Activated CD4-positive, alpha-beta T cell treated with anti-CD3 and anti-CD28 coated beads, Interleukin-2, amount 50 U/mL, for 24 hours (primary cell): ENCODE measurements at places on chromosomes 7 and 10.
A peak's percentile ranks its signal among the peaks of the same experiment; 100 is the strongest.

- no peak for DNase-seq
Observed at GRCh38 chr10:2897619-2898508, 169.5 kb upstream of the PFKP start.

GRCh38 chr7:115271332-115272235, 349.7 kb downstream of the MDFIC start:
- DNase-seq = no peak

DNA sequence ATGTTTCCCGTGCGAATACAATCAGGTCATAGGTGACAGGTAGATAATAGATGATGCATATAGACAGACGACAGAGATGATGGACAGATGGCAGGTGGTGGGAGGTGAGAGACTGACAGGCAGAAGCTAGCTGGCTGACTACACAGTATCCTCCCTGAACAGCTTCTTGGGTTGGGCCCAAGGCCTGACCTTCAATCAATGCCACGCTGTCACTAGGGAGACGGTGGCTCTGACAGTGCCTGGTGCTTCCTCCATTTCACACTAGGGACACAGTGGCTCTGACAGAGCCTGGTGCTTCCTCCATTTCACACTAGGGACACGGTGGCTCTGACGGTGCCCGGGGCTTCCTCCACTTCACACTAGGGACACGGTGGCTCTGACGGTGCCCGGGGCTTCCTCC, 200.1 kb downstream of the DIP2C start:
- DNase-seq = no peak

GRCh38 chr7:50584793-50585408, 19.7 kb upstream of the DDC start:
- no peak for DNase-seq

GRCh38 chr7:128124786-128125185, 93.5 kb upstream of the LRRC4 start:
- DNase-seq = no peak

DNA sequence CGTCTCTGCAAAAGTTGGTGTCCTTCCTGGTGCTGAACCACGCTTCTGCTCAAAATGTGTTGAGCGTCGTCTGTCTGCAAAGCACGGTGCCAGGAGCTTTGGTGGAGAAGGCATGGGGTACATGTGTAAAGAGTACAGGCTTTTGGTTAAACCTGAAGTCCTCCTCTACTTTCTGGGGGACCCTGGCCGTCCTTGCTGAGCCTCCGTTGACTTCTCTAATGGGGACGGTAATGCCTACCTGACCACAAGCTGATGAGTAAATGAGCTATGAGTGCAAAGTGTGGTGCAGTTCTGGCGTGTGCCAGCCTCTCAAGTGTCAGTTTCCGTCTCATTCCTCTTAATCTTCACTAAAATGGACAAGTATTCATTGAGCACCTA, 527 bp upstream of the HERPUD2 start:
- DNase-seq = no peak

DNA sequence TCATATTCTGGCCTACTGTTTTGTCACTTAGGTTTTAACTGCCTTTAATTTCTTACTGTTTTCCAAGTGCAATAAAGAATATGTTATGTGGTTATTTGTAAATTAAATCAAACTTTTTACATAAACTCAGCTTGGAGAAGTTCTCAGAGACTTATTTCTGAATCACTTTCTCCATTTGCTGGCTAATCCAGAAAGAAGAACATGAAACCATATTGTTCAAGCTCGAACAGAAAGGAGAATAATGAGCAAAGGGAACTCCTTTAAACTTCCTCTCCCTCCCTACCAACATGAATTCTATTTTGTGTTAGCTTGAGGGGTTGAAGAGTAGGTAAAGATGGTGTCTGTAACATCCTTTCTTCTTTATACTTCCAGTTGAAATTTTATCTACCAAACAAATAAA, 52.3 kb downstream of the SHTN1 start:
- DNase-seq = no peak

DNA sequence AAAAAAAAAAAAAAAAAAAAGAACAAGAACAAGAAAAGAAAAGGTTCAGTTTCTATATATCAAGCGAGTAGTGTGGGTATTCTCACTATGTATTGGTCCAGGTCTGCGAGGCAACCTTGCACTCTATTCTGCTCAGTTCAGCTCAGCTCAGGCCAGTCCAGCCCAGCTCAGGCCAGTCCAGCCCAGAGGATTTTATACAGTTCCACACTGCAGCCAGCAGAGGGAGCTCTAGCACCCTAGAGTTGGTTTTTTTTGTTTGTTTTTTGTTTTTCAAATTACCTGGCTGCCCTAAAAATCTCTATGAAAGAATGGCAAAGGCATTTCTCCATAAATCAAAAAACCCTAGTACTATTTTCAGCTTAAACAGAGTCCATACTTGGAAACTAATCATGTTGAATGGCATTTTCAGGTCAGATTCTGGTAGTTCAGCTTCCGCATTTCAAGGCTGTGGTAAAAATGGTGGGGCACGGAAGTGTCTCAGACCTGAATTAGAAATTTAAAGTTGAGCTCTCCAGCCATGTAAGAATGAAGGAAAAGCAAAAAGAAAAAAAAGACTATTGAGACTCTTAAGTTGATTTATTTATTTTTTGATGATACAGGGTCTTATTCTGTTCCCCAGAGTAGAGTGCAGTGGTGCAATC, 55.2 kb upstream of the GSDME start:
- DNase-seq = peak; percentile 26

GRCh38 chr10:113000876-113001598, 51.0 kb downstream of the TCF7L2 start:
- no peak for DNase-seq

DNA sequence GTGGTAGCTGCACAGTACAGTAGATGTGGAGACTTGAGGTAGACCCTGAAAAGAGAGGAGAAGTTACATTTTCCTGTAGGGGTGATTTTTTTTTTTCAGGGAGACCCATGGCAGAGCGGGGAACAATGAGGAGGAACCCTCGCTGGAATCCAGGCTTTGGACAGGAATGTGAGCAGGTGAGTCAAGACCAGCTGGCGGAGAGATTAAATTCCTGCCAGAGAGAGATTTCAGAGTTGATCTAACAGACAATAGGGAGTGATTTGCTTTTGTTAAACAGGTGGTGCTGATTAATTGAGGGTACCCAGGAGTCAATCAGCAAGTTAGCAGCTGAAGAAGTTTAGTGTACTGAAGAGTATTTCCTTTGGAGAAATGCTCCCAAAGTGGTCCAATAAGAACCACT, 41.6 kb upstream of the MINDY3 start:
- DNase-seq = no peak

DNA sequence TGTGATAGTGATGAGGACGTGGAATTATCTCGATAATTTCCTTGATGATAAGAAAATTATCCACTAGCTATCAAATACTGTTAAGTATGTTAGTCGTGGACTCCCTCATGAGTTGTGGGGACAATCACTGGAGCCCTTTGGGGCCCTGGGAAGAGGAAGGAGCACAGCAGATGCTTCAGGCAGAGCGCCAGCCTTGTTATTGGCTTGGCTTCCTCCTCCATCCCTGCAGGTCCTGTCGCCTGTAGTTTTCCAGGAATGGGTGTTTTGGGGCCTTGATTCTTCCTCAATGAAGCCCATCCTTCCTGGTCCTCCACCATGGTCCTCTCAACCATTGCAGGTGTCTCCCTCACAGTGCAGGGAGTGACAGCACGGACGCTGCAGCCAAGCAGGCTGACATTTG, 32.5 kb upstream of the ZNF32 start:
- no peak for DNase-seq

DNA sequence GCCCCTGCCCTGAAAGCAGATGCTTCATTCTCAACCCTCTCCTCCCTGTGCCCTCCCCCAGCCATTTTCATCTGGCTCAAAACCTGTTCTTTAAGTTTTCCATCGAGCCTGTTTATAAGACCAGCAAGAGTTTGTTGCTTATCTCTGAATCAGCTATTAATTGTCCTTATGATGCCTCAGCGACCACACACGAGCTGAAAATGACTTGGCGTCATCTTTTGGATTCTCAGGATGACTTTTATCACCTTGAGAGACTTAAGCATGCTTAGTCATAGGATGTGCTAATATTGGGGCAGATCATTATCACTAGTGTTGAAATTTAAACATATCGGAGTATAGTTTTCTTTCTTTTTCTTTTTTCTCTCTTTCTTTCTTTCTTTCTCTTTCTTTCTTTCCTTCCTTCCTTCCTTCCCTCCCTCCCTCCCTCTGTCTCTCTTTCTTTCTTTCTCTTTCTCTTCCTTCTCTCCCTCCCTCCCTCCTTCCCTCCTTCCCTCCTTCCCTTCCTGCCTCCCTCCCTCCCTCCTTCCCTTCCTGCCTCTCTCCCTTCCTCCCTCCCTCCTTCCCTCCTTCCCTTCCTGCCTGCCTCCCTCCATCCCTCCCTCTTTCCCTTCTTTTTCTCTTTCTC, 184.5 kb downstream of the PHTF2 start:
- DNase-seq = no peak

- no peak for DNase-seq
Observed at GRCh38 chr7:37482505-37482904, 33.8 kb upstream of the ELMO1 start.

GRCh38 chr7:8908889-8909288, 475.5 kb downstream of the NXPH1 start:
- DNase-seq = no peak

- DNase-seq = no peak
Observed at GRCh38 chr7:38311329-38311937, 38.0 kb upstream of the TARP start.

GRCh38 chr7:37825038-37825437, 23.4 kb upstream of the NME8 start:
- no peak for DNase-seq

DNA sequence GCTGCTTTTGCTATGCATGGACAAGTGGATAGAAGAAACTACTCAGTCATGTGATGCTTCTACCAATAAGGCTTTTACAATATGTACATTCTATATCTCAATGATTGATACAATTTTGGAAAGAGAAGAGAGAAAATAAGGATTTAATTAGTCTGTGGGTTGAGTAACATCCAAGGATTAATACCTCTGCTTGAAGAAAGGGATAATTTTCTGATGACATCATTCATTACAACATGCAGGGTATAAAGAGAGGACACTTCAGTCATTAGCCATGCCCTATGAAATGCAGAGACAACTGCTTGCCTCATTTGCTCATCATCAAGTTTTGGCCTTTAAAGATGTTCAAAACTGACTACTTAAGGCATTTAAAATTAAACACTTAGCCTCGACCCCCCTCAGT, 237.3 kb downstream of the AHR start:
- no peak for DNase-seq

DNA sequence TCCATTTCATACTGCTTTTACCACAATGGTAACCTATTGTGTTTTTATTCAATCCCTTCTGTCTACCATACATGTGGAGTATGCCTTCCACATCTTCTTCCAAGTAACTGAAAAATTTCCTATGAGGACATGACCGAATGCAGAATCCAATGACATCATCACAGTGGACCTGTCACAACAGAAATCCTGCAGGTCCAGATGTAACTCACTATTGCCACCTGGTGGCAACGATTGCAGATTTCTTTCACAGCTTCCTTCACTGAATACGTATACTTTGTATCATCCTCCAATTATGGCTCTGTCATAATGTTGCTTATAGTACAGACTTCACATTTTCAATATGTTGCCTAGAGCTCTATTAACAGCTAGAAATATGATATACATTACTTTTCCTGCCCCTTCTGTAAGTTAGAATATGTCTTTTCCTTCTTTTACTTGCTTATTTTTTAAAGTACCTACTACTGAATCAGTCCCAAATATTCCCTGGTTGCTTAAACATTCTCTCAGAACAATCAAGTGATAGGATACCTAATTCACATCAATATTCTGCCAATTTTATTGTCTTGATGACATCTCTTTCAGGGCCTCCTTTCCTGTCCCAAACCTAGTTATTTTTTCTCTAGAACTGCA, 45.4 kb downstream of the SLC13A1 start:
- DNase-seq = no peak

GRCh38 chr7:140079121-140079536, 16.4 kb upstream of the PARP12 start:
- DNase-seq = no peak

DNA sequence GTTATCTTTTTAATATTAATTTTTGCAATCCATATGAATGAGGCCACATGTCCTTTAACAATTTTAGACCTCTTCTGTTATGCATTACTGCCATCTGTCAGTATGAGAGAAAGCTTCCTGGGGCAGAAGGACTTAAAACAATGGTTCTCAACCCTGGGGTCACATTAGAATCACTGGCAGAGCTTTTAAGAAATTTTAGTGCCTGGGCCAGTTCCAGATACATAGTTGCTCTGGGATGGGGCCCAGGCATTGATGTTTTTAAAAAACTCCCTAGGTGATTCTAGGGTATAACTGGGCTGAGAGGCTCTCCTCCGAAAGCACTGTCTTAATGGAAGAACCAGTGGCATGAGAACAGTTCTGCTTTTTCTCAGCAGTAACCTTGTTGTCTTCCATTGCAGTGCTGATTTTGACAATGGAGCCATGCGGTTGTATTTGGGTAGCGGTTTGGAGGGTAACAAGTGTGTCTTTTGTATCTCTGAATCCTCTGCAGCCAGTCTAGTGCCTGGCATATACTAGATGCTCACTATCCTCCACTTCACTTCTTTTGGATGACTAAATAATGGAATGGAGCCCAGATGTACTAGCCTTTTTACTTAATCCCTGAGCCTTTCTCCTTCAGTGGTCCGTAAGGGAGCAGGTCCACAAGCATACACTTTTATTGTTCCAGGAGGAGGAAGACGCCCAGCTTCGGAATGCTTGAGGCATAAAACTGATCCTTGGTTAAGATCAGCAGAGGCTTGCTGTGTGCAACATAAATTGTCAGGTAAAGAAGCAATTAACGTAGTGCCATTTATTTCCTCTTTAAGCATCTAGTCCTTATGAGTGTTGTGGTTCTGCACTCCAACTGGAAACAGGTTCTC, 227.1 kb downstream of the AUTS2 start:
- DNase-seq = no peak

- no peak for DNase-seq
Observed at GRCh38 chr7:39357648-39358047, 208.6 kb upstream of the YAE1 start.

DNA sequence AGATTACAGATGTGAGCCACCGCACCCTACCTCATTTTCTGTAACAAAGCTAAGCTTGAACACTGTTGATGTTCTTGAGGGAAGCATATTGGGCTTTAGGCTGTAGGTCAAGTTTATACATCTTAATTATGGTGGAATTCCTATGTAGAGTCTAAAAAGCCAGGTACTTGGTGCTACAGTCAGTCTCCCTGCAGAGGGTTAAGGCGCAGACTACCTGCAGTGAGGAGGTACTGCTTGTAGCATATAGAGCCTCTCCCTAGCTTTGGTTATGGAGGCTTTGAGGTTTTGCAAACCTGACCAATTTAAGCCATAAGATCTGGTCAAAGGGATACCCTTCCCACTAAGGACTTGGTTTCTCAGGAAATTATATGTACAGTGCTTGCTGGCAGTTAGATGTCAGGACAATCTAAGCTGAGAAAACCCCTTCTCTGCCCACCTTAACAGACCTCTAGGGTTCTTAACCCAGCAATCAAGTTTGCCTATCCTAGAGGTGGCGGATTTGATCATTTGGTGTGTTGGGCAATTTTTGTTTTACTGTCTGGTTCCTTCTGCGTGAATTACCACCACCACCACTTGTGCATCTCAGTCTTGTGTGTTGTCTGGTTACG, 6.0 kb downstream of the PPIA start:
- DNase-seq = no peak

DNA sequence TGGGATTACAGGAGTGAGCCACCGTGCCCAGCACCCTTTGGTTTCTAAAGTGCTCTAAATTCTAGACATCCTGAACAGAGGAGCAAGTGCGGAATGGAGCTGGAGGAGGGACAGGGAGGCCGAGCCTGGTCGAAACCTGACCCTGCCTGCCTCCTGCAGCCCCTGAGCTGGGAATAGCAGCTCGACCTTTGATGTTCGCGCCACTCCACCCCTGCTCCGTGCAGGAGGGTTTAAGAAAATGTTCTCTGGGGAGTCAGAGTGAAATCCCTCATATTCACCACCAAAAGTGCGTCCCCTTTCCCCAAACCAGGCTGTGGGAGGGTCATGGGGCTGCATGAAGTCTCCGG, 1.8 kb downstream of the PGAM2 start:
- DNase-seq = no peak
